ENCODE measurements at places on chromosomes 1 and 21.

DNA sequence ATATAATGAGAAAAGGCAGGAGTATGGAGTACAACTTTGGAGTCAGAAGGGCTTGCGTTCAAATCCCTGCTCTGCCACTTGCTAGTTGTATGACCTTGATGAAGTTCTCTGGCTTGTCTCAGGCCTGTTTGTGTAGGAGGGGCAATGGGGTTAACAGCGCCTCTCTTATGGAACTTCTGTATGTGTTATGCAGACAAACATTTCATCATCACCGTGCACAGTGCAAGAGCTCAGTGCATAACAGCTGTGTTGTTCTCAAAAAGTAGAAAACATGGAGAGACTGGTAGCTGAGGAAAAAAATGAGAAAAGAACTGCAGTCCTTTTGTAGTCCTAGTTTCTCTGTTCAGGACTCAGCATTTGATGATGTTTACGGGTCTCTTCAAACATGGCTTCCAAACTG is 10.4 kb upstream of the ZNF648 start:
- no peak for DNase-seq

DNA sequence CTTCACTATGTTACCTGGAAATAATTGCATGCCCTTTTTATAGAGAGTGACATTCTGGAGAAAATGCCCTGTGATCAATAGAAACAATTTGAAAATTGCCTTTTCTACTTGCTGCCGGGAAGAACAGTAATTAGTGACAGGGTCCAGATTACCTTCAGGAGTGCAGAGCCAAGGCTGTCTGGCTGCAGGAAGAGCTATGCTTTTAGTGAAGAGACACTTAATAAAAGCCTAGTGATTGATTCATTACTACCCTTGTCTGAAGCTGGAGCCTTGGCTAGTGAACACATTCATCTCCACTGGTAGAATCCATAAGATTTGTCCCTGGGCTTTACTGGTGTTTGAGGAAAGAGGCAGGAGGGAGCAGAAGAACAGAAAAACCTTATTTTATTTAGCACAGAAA is 12.9 kb upstream of the DNASE2B start:
- DNase-seq: no peak

DNA sequence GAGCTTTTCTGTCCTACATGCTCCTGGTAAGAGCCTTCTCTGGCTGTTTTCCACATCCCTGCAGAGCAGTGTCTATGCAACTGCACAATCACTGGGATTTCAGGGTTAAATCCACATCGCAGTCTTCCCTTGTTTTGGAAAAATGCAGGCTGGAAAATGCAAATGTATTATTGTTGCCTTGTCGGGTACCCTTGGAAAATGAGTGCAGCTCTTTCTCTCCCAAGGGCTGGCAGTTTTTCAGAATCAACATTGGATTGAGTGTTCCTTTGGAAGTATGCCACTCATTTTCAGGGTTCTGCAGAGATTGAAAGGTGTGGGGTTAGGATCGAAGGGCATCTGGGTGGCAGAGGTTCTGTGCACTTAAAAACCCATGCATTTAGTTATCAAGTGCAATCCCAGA is 3.2 kb downstream of the NOS1AP start:
- DNase-seq: no peak

DNA sequence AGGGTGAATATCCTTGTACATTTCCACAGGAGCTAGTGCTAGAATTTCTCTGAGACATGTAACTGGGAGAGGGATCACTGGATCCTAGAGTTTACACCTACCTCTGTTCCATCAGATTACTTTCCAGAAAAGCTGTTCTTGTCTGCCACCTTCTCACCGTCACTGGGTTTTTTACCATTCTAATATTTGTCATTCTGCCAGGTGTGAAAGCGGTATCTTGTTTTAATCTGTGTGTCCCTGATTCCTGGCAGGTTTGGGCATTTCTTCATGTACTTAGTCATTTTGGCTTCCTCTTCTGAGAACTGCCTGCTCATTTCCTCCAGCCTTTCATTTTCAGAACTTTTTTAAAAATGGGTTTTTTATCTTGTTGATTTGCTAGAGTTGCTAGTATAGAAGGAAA is 5.1 kb downstream of the PMF1 start:
- peak; percentile 43 for DNase-seq

GRCh38 chr1:101051688-101052638 is 26.4 kb upstream of the DPH5 start:
- DNase-seq: no peak

GRCh38 chr1:162939035-162939434 is 78.1 kb upstream of the CCDC190 start:
- DNase-seq: no peak

- DNase-seq: no peak
Measured at GRCh38 chr1:27398405-27399149, 6.2 kb downstream of the GPR3 start.

DNA sequence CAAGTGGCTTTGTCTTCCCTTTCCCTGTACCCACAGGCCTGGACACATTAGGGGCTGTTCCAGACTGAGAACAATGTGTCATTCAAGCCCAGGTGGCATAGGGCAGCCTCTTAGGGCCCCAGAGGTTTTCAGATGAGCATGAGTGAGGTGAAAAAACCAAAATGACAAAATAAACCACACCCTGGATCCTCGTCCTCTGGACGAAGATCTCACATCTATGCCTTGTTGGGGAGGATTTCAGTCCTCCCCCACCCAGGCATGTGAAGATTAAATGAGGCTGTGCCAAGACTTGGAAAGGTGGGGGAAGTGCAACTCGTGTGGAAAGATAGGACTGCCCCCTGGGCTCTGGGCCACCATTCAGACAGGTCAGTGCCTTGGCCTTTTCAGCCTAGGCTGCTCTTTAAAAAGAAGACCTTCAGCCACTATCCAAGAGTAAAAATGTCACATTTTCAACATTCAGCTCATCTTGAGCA is 32.8 kb upstream of the IL19 start:
- DNase-seq: no peak

- no peak for DNase-seq
Measured at GRCh38 chr21:46550116-46550941, 54.6 kb downstream of the S100B start.

- DNase-seq: no peak
Measured at GRCh38 chr1:187787736-187788135, 959.0 kb downstream of the PLA2G4A start.

DNA sequence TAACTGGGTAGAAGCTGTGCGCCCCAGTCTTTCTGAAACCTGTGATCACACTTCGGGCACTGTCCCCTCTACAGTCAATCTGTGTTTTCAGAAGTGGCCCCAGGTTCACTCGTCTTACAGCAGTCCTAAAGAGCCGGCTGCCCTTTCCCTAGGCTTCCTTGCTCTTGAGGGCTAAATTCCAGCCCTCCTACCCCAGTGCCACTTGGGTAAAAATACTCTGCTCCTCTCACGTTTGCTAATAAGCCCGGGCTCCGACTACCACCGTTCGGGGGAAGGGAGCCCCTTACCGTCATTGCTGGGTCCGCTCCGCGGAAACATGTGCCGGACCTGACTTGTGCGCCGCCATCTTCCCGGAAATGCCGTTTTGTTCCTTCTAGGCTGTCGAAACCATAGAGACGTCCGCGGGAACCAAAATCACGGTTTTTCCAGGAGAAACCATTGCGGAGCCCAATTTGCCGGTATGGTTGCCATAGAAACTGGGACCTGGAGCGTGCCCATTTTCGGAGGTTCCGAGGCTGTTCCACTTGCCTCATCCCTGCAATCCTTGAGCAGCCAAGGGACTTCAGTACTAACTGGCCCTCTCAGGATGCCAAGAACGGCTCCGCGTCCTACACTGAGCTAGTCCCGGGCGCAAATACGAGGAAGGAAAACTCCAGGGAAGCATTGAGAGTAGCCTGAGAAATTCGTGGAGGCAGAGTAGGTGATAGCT is at the start of gene GPATCH4:
Gene GPATCH4 (minus strand): TSS at position 358 of the 709 bp plus-strand sequence.
- peak; percentile 87 for DNase-seq

- no peak for DNase-seq
Measured at GRCh38 chr1:78474092-78474491, 16.7 kb upstream of the PTGFR start.

- DNase-seq: peak; percentile 85
Measured at GRCh38 chr1:210250998-210251679, 18.5 kb downstream of the SERTAD4 start.

DNA sequence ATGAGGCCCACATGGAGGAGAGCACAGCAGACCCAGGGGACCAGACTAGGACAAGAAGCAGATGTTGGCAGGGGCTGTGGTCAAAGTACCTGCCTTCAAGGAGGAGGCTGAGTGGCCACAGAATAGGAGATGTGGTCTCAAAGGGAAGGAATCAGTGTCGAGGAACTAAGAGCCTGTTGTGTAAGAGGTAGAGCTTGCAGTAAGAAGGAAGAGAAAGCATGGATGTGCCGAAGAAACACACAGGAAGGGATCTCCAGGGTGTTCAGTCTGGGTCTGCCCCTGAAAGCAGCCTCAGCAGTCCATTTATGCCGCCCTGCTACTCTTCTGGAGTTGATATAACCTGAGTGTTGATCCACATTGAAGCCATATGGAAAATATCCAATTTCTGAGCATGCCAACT is 83.9 kb downstream of the NID1 start:
- no peak for DNase-seq

- DNase-seq: no peak
Measured at GRCh38 chr1:244854166-244854565, 10.2 kb downstream of the HNRNPU start.

DNA sequence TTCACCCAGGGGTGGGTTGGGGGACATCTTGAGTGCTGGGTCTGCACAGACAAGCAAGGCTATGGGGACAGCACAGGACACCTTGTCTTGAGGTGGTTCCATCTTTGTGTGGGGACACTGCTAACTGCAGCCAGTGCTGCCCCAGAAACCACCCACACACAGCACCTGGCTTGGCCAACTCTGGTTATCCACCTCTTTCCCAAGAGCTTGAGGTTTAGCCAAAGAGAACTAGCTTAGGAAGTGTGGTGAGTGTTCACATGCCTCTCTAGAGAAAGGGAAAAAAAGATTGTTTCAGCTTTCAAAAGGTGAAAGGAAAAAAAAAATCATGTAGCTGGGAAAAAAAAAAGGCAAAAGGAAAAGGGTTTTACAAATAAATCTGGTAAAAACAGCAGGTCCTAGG is 32.4 kb downstream of the BCAR3 start:
- DNase-seq: no peak

- no peak for DNase-seq
Measured at GRCh38 chr21:29078869-29079767, 5.7 kb upstream of the CCT8 start.

DNA sequence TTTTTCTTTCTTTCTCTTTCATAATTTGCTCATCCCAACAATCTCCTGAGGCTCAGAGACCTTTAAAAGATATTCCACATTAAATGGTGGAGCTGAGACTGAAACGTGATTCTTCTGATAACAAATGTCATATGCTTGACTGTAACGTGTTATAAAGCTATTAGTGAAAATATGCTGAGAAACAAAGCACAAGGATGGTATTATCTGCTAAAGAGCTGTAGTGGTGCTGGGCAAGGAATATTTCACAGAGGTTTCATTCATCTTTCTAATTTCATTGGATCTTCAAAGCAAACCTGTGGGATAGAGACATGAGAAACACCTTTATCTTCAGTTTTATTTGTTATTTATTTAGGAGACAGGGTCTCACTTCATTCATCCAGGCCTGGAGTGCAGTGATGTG is 98.1 kb upstream of the WLS start:
- no peak for DNase-seq

DNA sequence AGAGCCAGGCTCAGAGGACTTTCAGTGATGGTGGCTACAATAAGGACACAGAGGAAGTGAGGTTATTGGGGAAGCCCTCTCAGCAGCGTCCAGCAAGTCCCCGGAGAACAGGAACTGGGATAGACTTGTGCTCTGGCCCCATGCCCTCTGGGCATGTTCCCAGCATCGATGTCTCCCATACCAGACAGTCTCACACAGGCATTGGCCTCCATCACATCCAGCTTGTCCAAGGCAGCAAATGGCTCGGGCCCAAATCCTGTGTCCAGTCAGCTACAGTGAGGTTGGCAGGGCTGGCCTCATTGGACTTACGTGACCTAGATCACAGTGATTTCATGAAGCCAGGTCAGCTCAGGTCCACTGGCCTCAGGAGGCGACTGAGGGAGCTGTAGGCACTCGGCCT is 19.6 kb upstream of the TMEM54 start:
- DNase-seq: no peak

GRCh38 chr1:10253755-10254154 is 43.4 kb downstream of the KIF1B start:
- DNase-seq: no peak

DNA sequence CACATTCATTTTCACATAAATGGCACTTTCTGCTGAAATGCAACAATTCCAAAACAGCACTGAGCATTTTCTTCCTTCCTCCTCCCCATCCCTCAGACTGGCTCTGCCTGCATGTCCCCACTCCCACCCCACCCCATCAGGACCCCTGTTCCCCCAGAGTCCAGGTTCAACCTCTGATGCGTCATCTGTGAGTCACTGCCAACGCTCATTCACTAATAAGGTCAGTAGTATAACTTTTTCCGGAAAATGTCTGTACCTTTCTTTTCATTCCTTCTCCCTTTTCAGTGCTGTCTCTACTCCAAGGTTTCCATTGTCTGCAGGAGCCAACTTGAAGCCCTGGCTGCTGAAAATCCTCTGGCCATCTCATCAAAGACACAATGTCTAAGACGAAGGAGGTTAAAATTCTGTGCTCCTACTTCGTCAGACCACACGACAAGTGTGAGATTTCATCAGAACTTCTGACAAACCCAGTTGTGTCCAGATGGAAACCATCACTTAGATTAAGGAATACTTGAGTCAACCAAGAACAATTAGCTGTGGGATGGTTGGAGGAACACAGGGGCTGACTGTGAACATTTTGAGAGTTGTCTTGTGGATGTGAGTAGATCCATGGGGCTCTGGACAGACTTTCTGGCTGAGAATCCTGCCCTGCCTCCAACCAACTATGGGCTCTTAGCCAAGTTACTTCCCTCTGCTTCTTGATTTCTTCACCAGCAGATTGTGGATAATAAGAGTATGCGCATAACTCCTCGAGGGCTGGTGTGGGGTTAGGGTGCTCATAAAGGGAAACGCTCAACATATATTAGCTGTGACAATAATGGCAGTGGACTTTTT is 35.6 kb upstream of the UTS2 start:
- DNase-seq: no peak

DNA sequence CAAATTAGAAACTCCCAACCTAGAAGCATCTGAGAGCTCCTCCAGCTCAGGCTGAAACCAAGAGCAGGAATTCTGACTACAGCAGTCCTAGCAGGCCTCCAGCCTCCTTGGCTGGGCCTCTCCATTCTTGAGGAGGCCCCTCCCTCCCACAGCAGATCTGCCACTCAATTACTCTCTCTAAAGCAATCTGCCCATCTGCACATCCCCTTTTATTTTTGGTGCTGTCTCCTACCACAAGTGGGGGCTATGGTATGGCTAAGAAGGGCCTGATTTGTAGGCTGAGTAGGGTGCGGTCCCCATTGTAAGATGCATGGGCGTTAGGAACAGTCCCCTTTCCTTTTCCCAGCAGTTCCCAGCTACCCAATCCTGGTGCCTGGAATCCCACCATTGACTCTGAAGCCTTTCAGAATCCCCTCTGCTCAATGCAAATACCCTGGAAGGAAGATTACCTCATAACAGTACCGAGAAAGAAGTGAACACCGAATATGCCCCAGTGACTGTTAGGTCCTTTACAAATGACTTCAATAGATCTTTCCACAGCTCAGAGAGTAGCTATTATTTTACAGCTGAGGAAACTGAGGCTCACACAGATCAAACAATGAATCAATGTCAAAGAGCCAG is 11.6 kb upstream of the TTC39A start:
- DNase-seq: no peak

- no peak for DNase-seq
Measured at GRCh38 chr1:113035086-113035485, 37.9 kb upstream of the LRIG2 start.

GRCh38 chr1:109136766-109137165 is 22.9 kb downstream of the ELAPOR1 start:
- DNase-seq: no peak

- DNase-seq: no peak
Measured at GRCh38 chr1:232300466-232300865, 329.5 kb downstream of the SIPA1L2 start.

Data from kidney capillary endothelial cell (primary cell).